Transverse colon (tissue), 4 donors: ENCODE measurements at places on chromosomes 5 and 9. TPM values are rescaled to one million over a fixed set of nuclear protein-coding genes. Genes with fewer than 3 reads are reported as not detected.

DBH gene
- total RNA-seq = not detected

CSF1R gene
- 38.9 TPM for total RNA-seq

WHRN gene
- total RNA-seq = 5.4 TPM

BTNL3 gene
- 47.6 TPM for total RNA-seq

PDE8B gene
- total RNA-seq = 22.4 TPM

CNTNAP3 gene
- total RNA-seq = 3.4 TPM
